ENCODE measurements at places on chromosomes 3 and 15.

GRCh38 chr15:62684123-62684808 lies 358.3 kb upstream of the TPM1 start:
- DNase-seq: no peak

DNA sequence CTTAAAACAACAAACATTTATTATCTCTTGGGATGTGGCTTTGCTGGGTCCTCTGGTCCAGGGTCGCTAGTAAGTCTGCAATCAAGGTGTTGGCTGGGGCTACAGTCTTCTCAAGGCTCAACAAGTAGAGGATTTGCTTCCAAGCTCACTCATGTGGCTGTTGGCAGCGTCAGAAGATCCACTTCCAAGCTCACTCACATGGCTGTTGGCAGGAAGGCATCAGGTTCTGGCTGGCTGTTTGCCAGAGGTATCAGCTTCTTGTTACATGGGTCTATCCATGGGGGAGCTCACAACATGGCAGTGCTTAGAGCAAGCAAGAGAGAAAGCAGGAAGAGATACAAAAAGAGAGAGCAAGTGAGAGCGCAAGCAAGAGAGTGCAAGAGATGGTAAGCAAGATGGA lies 15.0 kb upstream of the BNC1 start:
- DNase-seq: no peak

- no peak for DNase-seq
Observed at GRCh38 chr3:30642849-30643361, 36.5 kb downstream of the TGFBR2 start.

- DNase-seq: no peak
Observed at GRCh38 chr15:76546805-76547204, 210.2 kb downstream of the ISL2 start.

Data from SK-N-MC (cell line).